ENCODE measurements at places on chromosomes 6 and 20.

DNA sequence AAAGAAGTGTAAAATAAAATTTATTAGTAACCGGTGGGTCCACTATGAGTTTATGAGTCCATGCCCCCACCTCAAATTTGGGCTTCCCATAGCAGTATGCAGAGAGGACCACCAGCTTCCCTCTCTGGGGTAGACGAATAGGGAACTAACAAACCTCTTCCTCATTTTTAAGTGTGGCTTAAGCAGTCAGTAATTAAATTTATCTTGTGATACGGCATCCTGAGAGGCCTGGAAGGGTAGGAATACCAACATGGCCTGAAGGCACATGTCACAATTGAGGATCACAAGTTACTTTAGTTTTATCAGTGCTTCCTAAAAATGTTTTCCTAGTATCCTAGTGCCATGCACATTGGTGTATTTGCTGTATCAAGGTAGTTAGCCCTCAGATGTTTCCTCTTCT is 239.9 kb downstream of the HIVEP2 start:
- no peak for DNase-seq

DNA sequence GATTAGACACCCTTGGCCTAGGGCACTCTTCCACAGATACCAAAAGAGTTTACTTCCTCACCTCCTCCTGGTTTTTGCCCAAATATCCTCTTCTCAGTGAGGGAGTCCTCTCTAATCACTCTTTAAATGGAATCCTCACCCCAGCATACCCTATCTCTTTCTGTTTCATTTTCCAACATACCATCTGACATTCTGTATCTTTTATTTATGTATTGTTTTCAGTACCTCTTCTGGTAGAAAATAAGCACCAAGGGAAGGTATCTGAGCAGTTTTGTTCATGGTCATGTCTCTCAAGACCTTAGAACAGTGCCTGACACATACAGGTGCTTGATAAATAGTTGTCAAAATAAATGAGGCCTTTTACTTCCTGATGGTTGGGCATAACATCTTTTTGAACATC is 55.1 kb downstream of the KIAA0408 start:
- DNase-seq = no peak

- DNase-seq = no peak
Observed at GRCh38 chr20:44125332-44126127, 61.5 kb downstream of the JPH2 start.

GRCh38 chr6:168060521-168060931 is 18.5 kb downstream of the FRMD1 start:
- DNase-seq = no peak

GRCh38 chr6:12178521-12178920 is 111.6 kb upstream of the EDN1 start:
- no peak for DNase-seq

- DNase-seq = peak; percentile 91
Observed at GRCh38 chr6:41920921-41921711, at the start of the genes BYSL and MED20. BYSL (plus strand) TSS chr6:41921499; CDS start chr6:41921563, 64 bp downstream. MED20 (minus strand) TSS chr6:41921139; CDS start chr6:41921018, 121 bp downstream.

GRCh38 chr6:41846666-41847237 is 48.4 kb downstream of the USP49 start:
- DNase-seq = peak; percentile 15

- DNase-seq = no peak
Observed at GRCh38 chr20:20597966-20598365, 114.5 kb downstream of the RALGAPA2 start.

GRCh38 chr6:163113358-163113962 is 301.1 kb upstream of the QKI start:
- DNase-seq = no peak

DNA sequence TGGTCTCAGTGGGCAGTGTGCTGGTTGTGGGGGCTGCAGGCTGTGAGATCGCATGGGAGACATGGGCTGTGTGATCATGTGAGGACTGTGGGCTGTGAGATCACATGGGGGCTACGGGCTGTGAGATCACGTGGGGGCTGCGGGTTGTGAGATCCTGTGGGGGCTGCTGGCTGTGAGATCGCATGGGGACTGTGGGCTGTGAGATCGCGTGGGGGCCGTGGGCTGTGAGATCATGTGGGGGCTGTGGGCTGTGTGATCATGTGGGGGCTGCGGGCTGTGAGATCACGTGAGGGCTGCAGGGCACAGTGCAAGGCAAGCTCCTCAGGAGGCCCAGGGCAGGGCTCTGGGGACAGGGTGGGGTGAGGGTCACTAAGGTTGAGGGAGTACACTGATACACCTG is 140.5 kb upstream of the CST7 start:
- DNase-seq = no peak

DNA sequence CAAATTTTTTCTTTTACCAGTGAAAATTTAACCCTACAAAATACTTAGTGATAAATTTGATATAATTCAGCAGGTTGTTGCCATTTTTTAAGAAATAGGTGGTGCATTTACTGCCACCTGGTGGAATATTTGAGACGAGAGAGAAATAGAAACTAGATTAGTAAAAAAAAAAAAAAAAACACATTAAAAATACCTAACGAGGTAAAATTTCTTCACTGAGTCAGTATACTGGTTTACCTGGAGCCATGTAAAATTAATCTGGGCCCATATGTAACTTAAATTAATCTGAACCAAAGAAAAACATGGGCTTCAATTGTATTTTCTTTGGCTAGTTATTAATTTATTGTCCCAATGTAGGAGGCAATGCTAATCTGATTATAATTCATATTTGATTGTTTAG is 520.8 kb downstream of the EPM2A start:
- no peak for DNase-seq

DNA sequence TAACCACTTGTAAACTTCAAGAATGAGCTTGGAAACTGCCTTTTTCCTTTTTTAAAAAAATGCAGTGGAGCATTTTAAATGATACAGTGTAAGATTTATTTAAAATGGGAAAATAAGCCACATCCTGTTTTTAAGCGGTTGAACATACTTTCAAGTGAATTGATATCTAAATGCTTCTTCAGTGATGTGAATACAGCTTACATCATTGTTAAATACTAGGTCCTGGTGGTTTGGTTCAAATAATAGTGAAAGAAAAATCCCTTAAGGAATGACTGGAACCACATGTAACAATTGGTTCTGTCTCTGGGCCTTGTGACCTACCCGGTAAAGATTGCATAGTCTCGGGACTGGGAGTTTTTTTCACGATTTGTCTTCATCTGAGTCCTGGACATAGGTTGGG is 44.2 kb downstream of the BMP6 start:
- no peak for DNase-seq

DNA sequence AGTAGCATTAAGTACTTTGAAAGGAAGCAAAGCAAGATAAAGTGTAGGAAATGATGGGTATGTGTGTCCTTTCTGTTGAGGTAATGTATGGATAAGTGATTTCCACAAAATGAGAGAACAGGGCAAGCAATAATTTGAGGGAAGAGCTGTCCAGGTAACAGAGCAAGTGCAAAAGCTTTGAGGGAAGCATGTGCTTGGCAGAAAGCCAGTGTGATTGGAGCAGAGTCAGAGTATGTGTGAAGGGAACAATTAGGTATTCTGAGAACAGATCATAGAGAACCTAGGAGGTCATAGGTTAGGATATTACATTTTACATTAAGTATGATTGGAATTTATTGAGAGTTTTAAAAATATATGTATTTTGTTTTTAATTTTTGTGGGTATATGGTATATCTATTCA is 30.2 kb upstream of the MAN1A1 start:
- no peak for DNase-seq

DNA sequence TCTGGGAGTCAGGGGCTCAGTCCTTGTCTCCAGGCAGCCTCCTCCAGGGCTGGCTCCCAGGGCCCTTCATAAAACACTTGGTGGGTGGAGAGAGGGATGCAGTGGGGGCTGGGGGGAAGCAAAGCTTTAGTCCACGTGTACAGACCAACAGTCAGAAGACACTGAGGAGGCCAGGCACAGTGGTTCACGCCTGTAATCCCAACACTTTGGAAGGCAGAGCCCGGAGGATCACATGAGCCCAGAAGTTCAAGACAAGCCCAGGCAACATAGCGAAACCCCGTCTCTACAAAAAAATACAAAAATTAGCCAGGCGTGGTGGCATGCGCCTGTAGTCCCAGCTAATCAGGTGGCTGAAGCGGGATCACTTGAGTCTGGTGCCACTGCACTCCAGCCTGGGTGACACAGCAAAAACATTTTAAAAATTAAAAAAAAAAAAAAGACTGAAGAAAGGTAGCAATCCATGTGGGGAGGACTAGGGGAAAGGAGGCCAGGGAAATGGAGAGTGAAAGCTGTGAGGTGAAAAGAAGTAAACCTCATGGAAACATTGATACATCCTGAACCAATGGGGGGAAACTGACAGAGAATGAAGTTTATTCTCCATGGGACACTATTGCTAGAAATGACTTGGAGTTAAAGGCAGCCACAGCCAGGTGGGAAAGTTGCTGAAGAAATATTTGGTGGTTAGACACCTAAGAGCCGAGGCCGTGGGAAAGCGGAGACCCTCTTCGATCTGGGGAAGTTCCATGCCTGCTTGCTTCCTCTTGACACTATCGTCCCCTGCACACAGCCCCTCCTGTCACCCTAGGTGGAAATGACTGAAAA is 35.4 kb downstream of the PIM1 start:
- no peak for DNase-seq

DNA sequence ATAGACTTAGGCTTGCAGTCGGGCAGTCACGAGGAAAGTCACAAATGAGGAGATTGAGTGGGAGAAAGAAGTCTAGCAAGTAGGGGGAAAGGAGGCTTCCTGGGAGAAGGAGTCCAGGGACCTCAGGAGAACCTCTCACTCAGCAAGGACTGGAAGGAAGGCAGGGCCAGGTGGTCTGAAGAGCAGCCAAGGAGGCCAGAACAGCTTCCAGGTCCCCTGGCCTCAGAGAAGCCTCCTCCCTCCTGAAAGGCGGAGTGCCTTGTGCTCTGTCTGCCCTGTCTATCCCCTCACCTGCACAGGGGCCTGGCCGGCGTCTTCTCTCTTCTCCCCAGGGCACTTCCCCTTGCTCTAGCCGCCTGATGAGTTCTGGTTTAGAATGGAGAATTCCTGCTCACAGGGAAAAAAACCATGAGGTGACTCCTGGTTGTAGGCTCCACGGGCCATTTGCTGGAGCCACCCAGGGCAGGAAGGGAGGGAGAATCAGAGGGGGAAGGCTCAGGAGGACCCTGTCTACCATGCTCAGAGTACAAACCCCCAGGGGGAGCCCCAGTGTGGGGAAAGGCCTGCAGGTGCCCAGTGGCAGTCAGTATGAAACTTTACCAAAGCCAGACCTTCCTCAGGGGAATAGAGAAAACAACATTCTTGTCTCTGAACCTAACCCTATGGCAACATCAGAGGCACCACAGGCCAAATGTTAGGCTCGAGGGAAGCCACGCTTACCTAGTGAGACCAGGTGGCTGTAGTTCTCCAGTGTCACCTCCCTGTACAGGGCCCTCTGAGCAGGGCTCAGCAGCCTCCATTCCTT is 11.2 kb downstream of the ZNF337 start:
- DNase-seq = no peak

- no peak for DNase-seq
Observed at GRCh38 chr6:45915780-45916468, 99.7 kb downstream of the CLIC5 start.

GRCh38 chr6:148455225-148455624 is 112.6 kb downstream of the SASH1 start:
- DNase-seq = no peak

GRCh38 chr6:140729521-140729920 is 1355.1 kb upstream of the CITED2 start:
- DNase-seq = no peak

GRCh38 chr20:7291323-7291943 is 523.9 kb downstream of the BMP2 start:
- DNase-seq = no peak

DNA sequence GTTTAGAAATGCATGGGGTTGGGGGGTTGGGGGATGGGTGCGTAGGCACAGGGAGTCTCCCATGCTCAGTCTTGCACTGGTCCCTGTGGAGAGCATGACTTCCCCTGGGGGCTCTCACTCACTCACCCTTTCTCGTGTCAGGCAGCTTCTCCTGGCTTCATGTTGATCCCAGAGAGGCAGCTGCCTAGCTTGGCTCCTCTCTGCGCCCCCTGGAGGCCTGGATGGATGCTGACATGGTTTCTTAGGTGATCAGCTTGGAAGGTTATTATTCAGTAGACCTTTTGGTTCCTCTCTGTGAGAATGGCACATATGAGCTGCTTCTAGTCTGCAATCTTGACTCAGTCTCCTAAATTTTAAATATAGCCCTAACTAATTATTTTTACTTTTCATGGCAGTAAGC is 109.3 kb upstream of the FAM83B start:
- no peak for DNase-seq

GRCh38 chr20:36153736-36154699 is 522 bp upstream of the EPB41L1 start:
- no peak for DNase-seq

DNA sequence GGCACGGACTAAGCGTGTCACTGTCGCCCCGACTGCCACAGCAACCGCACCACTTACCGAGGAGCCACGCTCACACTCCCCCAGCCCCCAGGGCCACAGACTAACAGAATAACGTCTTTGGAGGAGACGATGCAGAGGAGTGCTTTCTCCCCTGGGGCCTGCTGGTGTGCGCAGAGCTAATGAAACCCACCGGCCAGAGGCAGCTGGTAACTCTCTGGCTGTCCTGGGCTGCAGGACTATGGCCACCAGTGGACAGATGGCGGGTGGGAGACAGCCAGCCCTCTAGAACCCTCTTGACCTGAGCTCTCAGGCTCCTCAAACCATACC is 228.0 kb downstream of the DLL1 start:
- no peak for DNase-seq

- DNase-seq = no peak
Observed at GRCh38 chr6:153135681-153136080, 4.6 kb upstream of the RGS17 start.

DNA sequence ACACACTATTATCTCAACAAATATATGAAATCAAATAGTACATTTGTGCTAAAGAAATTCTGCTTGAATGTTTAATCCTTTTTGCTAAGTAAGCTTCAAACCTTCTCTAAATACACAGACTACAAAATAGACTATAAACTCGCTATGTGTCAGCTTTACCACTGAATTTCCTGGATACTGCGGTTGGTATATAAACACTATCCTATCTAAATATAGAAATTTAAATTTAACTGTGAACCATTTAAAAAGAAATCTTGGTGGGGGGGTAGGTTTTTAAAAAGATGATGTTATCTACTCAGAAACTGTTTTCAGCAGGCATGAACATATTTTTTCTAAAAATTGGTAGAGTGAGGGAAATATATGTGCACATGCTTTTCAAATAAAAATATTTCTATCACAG is 306.5 kb upstream of the RUNX2 start:
- no peak for DNase-seq

- no peak for DNase-seq
Observed at GRCh38 chr6:157291356-157291755, 32.0 kb downstream of the TMEM242 start.

GRCh38 chr6:43947860-43948259 is 177.8 kb downstream of the VEGFA start:
- no peak for DNase-seq

DNA sequence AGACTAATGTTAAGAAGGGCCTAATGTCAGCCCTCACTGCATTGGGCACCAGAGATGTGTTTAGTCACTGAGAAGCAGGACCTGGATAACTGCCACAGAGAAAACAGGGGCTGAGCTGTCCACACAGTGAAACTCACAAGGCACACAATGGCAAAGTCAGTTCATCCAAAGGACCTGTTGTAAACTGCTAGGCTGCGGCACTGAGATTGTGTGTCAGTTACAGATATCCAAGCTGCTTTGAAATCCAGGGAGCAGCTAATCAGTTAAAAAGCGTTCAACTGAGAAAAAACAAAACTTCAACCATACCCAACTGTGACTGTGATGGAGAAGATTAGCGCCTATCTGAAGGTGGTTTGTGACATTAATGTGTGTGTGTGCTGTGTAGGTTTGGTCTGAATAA is 27.8 kb upstream of the TMEM14A start:
- no peak for DNase-seq
